Esophagus muscularis mucosa (tissue), 4 donors: ENCODE measurements at places on chromosomes 16 and 17. TPM values are rescaled to one million over a fixed set of nuclear protein-coding genes. Genes with fewer than 3 reads are reported as not detected.

The CXCL16 gene
- 8.0 TPM for total RNA-seq

The MTMR4 gene
- total RNA-seq, result 29.9 TPM

The PRSS27 gene
- total RNA-seq, result 4.2 TPM

The UMOD gene
- total RNA-seq, result not detected

The CSH1 gene
- total RNA-seq, result not detected

The C1QTNF1 gene
- total RNA-seq, result 66.3 TPM

The PER1 gene
- 263 TPM for total RNA-seq

The MYH10 gene
- total RNA-seq, result 42.0 TPM

The HEATR9 gene
- total RNA-seq, result not detected

The LITAFD gene
- not detected for total RNA-seq

The CMTM4 gene
- total RNA-seq, result 18.0 TPM

The NT5C3B gene
- total RNA-seq, result 95.6 TPM

The SLFN14 gene
- not detected for total RNA-seq

The CLEC18B gene
- total RNA-seq, result 1.2 TPM

The NDUFB10 gene
- total RNA-seq, result 381 TPM

The PDIA2 gene
- not detected for total RNA-seq

The ACACA gene
- 51.9 TPM for total RNA-seq

The CD300LG gene
- total RNA-seq, result 7.8 TPM

The CCDC40 gene
- total RNA-seq, result 6.5 TPM

The SMIM5 gene
- 5.8 TPM for total RNA-seq

The HSD3B7 gene
- total RNA-seq, result 16.2 TPM

The G6PC1 gene
- total RNA-seq, result 0.06 TPM

The HSF5 gene
- total RNA-seq, result not detected

The CCL4L2 gene
- not detected for total RNA-seq

The TM4SF5 gene
- total RNA-seq, result not detected

The AOC2 gene
- 1.2 TPM for total RNA-seq

The TCAP gene
- total RNA-seq, result 1.2 TPM
